Right lobe of liver (tissue), 6 donors: ENCODE measurements at places on chromosomes 7 and 10. TPM values are rescaled to one million over a fixed set of nuclear protein-coding genes. Genes with fewer than 3 reads are reported as not detected.

Gene NEBL
- total RNA-seq = 3.1 TPM

GRCh38 chr7:120609136-120609753, 248.7 kb downstream of the TSPAN12 start:
- DNase-seq = no peak

- no peak for DNase-seq
Observed at GRCh38 chr7:30863706-30864035, 48.0 kb upstream of the AQP1 start.

Gene DNAJB6
- 38.0 TPM for total RNA-seq

Gene ALDH18A1
- total RNA-seq = 28.4 TPM

Gene AKR1C1
- total RNA-seq = 668 TPM

DNA sequence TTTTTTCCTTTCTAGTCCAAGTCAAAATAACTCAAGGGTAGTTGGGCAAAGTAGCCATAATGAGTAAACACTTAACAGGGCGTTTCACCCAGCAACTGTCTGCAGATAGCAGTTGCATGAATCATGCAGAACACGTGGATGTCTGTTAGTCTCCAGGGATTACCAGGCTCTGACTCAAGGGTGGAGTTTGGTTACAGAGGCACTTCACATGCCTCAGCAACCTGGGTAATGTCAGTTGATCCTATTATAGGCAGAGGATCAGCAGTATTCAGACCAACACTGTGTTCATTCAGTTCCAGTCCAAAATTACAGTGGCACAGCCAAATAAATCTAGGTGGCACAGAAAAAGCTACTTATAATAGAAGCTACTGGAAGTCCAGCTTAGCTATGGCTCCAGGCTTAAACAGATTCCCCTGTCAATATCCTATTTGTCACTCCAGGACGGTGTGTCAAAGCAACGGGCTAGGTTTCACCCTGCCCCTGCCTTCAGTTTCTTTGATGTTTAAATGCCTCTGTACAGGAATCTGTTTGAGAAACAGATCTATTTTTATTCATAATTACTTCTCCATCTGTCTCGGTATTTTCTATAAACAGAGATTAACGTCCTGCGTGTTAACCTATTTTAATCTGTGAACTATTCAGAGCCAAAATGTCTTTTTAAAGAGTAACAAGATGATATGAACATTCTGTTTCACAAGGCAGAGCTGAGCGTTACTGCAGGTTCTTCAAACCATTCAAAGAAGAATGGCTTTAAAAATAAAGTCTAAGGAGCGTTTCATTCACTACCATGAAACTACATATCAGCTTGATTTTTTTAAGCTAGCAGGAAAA, 162.6 kb upstream of the AKR1E2 start:
- no peak for DNase-seq

Gene VWDE
- total RNA-seq = not detected

Gene TFR2
- 627 TPM for total RNA-seq

Gene ARPC1A
- total RNA-seq = 78.0 TPM

GRCh38 chr10:97280783-97281182, 11.7 kb downstream of the ARHGAP19 start:
- DNase-seq = no peak

- DNase-seq = no peak
Observed at GRCh38 chr7:73894733-73895551, 34.0 kb downstream of the TMEM270 start.

- DNase-seq = peak; percentile 63
Observed at GRCh38 chr10:66925896-66926715, at the start of gene LRRTM3. Gene LRRTM3, plus strand, starts transcription at chr10:66926036.

DNA sequence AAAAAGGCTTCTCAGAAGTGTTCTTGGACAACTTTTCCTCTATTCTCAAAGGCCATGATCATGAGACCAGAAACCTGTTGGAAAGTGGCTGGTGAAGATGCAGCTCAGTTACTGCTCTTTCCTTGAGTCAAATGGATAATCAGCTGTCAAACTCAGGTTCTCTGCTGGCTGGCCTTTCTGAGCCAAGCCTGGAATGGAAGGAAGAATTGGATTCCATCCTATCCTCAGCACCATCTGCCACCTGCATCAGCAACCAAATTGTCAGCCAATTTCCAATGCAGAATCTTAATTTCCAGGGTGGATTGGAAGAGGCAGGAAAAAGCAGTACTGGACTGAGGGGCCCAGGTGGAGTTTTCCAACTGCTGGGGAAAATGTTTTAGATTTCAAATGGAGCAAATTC, 631.7 kb downstream of the KCNMA1 start:
- no peak for DNase-seq

Gene TAS2R5
- total RNA-seq = not detected

DNA sequence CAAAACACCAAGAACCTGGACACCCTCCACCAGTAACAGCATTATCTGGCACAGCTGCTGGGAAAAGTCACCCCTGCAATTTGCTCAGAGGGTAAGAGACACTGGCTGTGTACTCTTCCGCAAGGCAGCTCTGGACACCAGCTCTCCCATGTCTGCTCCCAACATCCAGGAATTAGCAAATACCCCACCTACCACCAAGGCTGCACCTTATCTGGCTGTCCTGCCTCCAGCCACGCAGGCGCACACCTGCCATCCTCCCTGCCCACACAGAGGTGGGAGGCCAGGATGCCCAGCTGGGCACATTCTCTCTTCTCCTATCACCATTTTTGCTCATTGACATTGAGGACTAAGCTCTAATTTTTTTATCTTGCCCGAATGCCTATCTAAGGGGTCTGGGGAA, 20.3 kb upstream of the BNIP3 start:
- no peak for DNase-seq

DNA sequence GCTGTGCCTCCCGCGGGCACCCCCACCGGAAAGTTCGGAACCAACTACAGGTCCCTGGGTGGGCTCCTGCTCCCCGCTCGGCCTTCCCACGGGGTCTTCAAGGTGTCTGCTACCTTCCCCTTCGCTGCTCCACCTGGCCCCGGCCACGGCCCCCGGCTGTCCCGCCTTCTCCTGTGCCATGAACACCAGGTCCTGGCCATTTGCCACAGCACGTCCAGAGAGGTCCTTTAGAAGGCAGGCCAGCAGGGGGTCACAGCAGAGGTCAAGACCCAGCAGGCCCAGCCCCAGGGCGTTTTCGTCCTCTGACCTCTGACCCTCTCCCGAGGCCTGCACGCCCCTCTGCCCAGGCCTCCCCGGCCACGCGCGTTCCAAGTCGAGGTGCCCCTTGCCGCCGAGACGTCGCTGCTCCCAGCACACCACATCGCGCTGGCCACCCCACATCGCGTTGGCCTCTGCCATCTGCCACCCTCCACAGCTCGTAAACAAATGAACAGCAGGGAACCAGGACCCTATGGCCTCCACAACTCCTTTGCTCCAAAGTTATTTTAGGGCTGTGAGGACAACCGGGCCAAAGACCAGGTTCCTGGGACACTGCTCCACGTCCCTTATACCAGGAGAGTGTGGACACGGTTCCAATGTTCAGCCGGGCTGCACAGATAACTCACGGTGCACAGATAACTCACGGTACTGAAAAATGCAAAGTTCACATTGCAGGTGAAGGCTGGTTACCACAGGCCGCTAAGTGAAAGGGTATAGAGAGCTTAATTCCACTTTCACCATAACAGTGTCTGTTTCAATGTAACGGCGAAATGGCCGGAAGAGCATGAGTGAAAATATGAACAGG, 74.3 kb downstream of the CFAP46 start:
- DNase-seq = peak; percentile 39

- DNase-seq = no peak
Observed at GRCh38 chr10:68139448-68140272, 30.4 kb downstream of the MYPN start.

Gene C10orf90
- not detected for total RNA-seq

DNA sequence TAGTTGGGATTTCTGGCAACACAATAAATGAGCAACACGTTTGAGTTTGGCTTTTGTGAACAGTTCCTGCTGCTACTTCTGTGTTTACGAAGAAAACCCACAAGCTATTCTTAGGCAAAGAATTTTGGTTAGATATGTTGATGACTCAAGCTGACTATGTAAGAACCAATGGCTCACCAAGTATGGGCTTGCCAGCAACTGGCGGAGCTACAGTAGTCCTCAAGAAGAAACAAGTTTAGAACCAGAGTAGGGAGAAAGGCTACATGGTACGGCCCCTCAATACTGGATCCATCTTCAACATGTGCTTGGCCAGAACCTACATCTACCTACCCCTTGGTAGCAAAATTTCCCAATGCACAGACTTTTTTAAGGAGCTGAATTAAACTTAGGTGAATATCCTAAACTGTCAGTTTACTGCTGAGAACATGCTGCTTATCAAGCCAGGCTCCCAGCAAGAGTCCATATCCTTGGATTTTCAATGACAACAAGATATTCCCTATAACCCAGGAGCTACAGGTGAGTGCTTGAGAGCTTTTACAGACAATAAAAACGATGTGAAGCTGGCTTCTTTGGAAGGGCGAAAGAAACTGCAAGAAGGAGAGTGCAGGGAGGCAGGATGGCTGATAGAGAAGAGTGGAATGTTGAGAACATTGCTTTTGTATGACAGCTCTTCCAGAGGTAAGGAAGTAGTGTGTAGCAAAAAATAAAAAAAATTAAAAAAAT, 74.3 kb upstream of the ASAH2 start:
- no peak for DNase-seq

Gene TRIM50
- 0.11 TPM for total RNA-seq

Gene C7orf33
- not detected for total RNA-seq

- DNase-seq = no peak
Observed at GRCh38 chr7:130256704-130257103, 10.0 kb upstream of the CPA2 start.

- peak; percentile 68 for DNase-seq
Observed at GRCh38 chr10:22992621-22993020, 64.8 kb downstream of the ARMC3 start.

Gene HGF
- total RNA-seq = 11.5 TPM

Gene RARRES2
- 552 TPM for total RNA-seq

DNA sequence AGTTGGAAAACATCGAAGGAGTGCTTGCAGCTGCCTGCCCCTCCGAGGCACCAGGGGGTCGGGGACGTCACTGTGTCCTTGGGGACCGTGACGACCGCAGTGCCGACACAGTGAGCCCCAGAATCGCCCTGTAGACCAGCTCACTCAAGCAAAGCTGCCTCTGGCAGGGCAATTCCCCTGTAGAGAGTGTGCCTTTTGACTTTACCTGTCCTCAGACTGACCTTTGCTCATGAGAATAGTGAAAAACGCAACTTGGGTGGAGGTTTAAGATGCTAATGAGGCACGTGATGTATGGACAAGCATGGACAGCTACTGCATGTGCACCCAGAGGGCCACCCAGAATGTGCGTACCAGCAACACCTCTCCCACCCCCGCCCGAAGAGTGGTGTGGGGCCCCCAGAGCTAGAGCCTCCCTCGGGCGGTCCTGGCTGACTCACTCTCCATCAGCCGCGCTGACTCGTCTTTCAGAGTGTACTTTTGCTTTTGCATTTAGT, 271.9 kb downstream of the ADARB2 start:
- DNase-seq = no peak

DNA sequence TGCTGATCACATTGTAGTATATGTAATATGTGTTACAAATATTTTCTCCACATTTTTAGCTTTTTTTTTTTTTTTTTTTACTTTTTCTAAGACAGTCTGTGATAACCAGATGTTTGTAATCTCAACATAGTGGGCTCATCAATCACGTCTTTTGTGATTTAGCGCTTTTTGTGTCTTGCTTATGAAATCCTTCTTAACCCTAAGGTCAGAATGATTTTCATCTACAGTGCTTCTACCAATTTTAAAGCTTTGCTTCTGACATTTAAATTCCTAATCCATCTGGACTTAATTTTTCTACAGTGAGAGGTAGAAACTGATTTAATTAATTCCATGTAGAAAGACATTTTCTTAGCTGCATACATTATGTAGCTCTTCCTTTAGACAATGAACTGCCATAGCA, 626.4 kb downstream of the TNS3 start:
- no peak for DNase-seq

Gene NFE2L3
- 0.61 TPM for total RNA-seq

Gene RADIL
- total RNA-seq = 0.25 TPM

DNA sequence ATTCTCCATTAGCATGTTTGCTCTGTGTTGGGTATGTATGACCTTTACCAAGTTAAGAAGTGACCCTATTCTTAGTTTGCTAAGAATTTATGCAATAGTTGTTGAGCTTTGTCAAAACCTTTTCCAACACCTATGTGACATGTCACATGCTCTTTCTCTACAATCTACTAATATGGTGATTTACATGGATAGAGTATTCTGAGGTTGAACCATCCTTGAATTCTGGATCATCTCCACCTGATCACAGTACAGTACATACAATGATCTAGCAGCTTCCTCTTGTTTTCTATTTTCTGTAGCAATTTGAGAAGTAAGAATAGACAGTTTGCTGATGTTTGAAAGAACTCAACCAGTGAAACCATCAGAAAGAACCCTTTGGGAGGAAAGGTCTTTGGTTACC, 101.2 kb upstream of the PDGFA start:
- DNase-seq = no peak

GRCh38 chr7:139231513-139232376, 708 bp downstream of the UBN2 start:
- DNase-seq = peak; percentile 66

Gene GDI2
- 193 TPM for total RNA-seq

- DNase-seq = no peak
Observed at GRCh38 chr10:32039734-32040133, 16.5 kb downstream of the KIF5B start.

- no peak for DNase-seq
Observed at GRCh38 chr7:139958599-139959284, 104.0 kb downstream of the PARP12 start.

Gene RPEL1
- total RNA-seq = not detected

DNA sequence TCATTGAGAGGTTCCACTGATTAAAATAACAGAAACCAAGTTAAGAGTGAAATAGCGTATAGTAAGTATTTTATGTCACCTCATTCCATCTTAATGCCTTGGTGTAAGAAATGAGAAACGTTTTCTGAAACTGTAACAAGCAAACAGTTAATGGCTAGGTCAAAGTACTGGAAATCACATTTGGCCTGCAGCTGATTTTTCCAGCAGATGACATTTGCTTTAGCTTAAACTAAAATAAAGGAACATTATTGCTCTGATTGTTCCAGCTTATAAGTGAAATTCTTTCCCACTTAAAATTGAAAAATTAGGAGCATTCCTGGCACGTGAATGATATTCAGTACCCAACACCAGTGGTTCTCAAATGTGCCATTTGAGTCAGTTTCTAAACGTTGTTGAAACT, 213.6 kb upstream of the DPP6 start:
- DNase-seq = no peak

DNA sequence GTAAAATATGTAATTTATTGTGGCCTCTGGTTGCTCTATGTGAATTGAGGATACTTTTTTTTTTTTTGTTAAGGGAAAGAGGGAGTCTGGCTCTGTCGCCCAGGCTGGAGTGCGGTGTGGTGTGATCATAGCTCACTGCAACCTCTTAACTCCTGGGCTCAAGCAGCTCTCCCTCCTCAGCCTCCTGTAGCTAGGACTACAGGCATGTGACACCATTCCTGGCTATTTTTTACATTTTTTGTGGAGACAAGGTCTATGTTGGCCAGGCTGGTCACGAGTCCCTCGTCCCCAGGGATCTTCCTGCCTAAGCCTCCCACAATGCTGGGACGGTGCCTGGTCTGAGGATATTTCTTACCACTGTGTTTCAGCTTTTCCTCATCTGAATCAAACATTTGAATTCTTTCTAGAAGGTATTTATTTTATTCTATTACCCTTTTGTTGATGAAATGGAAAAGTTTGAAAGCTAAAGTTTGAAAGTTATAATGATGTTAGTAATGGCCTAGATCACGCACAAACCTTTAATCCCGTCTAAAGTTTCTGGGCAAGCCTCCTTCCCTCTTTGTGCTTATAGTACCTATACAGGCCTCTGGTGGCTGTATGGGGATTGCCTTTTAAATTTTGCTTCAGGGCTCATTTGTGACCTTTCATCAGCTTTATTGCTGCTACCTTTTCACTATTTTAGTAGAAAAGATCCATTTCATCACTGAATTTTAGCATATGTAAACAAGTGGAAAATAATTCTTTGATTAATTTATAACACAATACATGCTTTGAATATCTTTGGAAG, 2.0 kb downstream of the IFRD1 start:
- DNase-seq = no peak
